Fibroblast of villous mesenchyme (primary cell): ENCODE measurements at places on chromosomes 13 and 19. TPM values are rescaled to one million over a fixed set of nuclear protein-coding genes. Genes with fewer than 3 reads are reported as not detected.

DNA sequence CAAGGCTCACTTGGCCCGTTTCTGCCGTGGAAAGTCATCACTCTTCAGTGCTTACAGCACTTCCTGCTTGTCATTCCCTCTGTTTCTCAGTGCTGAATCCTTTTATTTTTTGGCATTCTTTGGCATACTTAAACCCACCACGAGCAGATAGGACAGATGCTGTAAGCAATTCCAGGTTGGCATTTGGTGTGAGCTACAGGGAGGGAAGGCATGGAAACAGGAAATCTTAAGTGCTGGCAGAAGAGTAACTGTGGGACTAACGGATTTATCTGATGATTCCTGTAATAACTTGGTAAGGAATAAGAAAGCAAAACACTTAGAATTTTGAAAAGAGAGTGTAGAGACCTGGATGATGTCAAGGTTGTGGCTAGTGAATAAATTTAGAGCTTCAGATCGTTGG is 273.4 kb downstream of the GPC6 start:
- no peak for DNase-seq

- DNase-seq = no peak
Observed at GRCh38 chr13:35501661-35502235, 25.3 kb upstream of the MAB21L1 start.

DNA sequence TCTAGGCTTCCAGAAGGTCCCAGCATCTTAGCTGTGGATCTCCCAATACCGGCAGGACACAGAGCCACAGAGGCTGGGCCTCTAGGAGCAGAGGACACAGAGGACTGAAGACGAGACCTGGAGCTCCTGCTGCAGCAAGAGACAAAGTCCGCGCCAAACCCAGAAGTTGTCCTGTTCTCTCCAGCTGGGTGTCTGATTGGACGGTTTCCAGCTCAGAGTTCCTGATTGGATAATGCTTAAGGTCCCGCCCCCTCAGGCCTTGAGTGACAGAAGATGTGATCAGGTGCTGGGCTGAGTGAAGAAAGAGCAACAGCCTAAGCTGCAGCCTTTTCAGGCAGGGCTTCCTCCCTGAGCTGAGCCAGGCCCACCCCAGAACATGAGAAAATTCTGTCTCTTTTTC is 59.9 kb upstream of the ZNF85 start:
- no peak for DNase-seq

- peak; percentile 53 for DNase-seq
Observed at GRCh38 chr19:11092181-11092538, 2.9 kb downstream of the LDLR start.

DNA sequence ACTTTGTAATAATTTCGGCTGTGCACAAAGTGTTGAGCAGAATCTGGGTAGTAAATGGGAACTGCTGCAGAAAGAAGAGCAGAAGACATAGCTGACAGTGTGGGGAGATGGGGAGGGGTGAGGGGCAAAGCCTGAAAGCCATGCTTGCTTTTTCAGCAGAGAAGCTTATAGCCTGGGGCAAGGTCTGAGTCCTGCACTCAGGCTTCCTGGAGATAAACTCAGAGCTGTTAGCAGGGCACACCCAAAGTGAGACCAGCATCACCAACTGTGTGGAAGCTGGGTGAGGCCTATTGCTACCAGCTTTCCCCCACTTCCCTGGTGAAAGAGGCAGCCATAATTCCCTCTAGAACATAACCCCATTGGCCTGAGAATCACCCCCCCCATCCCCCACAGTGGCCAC is 15.6 kb upstream of the LHFPL6 start:
- no peak for DNase-seq

- DNase-seq = no peak
Observed at GRCh38 chr19:39641773-39642172, 13.9 kb upstream of the LGALS16 start.

GRCh38 chr19:12202250-12202649 is 39.4 kb downstream of the ZNF136 start:
- no peak for DNase-seq

- DNase-seq = no peak
Observed at GRCh38 chr13:39777021-39777420, 121.6 kb downstream of the COG6 start.

DNA sequence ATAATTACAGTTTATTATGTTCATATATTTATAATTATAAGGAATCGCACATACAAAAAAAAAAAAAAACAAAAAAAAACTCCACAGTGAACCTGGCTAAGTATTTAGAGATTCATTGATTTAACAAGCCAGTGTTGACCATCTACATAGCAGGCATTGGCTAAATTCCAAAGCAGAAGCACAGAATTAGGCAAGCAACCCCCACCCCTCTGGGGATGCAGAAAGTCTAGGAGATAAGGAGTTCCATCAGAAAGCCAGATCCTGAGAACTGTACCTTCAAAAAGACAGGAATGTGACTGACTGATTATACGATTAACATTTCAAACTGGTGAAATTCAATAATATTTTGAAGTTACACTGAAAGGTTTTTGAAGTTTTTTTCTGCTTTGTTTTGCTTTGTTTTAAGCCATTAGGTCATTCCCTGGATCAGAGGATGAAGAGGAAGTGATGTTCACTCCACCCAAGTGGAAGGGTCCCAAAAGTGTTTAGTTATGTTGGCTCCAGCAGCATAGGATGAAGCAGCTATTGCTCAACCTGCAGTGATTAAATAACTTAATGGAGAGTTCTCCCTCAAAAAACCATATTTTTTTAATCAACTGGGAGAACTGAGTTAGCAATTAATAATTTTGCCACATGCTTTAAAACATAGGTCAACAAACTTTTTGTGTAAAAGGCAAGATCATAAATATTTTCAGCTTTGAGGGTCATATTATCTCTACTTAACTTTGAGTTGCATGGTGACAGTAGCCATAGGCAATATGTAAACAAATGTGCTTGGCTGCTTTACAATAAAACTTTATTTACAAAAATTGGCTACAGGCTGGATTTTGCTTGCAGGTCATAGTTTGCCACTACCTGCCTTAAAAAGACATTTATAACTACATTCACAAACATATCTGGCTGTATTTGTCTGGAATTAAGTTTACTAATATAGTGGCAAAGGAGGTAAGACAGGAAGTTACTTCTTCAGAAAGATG is 49.6 kb downstream of the DOCK9 start:
- DNase-seq = peak; percentile 65

DNA sequence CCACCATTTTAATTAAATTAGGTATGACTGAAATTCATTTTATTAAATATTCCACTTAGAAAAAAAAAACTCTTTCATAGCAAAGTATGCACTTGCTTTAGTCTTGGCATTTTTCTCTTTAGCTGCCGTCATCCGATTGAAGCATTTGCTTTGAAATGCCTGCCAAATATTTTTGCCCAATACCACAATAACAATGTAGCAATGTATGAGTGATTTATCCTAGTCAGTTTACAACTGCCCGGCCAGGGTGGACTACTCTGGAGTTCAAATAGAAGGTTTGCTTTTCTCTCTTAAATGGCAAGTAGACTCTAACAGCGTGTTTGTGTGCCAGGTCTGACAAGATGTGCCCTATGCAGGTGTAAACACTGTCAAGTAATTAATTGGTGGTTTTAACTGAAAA is 675.3 kb upstream of the SGCG start:
- peak; percentile 44 for DNase-seq

GRCh38 chr13:114112826-114113322 is 19.5 kb downstream of the RASA3 start:
- DNase-seq = no peak

GRCh38 chr19:57288373-57288772 is 8.1 kb downstream of the ZNF460 start:
- no peak for DNase-seq

- peak; percentile 93 for DNase-seq
Observed at GRCh38 chr19:2575734-2576481, 100.0 kb downstream of the GADD45B start.

DNA sequence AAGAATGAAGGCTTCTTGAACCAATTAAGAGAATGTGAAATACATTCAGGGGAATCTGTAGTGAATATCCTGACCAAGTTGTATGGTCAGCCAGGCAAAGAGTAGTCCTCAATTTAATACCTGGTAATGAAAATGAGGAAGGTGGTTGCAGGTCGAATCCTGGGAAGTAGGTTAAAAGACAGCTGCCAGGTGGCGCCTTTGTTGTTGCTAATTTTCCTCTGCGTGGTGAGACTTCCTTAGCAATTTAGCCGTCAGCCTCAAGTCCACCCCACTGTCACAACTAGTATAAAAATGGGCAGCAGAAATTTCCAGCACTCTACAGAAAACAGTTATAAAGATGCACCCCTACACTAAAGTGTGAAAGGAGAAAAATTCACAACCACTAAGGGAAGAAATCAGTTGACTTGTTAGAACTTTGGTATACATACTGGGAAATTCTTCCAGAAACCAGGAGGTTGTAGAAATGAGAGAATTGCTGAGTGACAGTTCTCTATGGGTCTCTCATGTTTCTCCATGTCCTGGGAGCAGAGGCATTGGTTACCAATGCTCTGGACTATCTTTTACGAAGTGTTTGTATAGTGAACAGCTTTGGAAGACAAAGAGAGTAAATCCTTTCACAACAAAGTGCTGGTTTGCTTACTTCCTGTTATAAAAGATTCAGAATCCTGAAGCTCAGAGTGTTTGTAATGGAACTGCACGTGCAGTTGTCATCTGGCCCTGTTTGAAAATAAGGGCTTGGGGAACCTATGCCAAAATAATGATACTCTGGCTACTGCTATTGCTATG is 235.9 kb downstream of the NHLRC3 start:
- peak; percentile 11 for DNase-seq

DNA sequence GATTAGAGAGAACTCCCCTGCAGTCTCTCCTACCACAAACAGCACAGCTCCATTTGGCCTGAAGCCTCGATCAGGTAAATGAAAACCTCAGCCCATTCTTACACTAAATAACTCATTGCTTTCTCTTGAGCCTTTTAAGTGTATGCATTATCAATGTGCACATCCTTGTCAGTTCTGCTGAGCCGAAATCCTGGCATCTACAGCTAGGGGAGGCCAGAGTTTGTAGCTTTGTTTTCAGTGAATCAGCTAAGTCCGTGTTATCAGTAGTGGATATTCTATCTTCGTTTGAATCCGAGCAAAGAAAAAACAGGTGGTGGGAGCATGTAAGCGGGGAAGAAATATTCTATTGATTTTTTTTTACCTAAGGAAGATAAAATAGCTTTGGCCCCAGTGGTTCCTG is 84.4 kb downstream of the ESD start:
- DNase-seq = no peak

DNA sequence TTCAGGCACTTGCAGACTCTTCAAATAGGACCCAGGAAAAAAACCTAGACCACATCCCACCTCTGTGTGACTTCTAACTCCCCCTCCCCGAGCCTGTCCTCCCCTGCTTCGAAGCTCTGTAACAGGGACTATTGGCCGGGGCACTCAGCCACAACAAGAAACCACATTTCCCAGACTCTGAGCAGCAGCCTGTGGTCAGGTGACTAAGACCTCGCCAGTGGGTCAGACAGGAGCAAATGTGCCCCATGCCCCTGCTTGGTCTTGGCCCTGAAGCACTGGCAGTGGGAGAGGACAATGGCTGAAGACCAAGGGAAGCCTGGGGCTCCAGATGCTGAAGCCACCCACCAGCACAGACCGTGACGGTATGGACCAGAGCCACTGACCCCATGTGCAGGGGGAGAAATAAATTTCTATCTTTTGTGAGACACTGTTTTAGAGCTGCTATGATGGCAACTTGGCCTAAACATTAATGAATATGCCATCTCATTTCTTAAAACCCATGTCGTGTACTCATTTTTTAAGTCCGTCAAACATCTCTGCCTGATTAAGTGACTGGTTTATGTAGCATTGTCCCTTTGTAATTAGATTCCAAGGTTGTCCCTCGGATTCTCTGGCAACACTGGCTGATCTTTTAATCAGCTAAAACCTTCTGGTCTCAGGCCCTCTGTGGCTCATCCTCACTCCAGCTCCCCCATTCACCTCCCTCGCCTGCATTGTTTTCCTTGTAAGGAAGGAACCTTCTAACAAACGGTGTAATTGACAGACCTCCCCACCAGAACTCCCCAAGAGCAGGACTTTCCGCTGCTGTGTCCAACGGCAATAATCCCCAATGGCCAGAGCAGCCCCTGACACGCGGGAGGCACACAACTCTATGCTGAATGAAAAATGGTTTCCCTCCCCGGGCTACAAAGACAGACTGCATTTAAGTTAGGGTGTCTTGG is 98.4 kb downstream of the STK24 start:
- peak; percentile 45 for DNase-seq

DNA sequence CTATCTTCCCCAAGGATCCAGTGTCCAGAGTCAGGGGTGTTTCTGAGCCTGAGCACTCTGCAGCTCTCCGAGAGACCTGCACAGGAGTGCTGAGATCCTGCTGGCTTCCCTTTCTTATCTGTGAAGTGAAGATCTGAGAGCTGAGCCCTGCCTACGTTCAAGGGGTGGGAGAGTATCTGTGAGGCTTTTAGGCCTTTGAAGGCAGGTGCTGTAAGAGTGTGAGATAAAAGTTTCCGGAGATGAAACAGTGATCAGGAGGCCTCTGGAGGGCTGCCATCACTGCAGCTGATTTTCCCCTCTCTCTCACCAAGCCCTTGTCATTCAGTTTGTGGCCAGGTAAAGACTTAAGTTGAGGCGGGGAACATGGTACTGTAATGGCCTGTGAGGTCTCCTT is 83.1 kb downstream of the AKAP11 start:
- DNase-seq = no peak

GRCh38 chr13:27289011-27289665 is 18.5 kb downstream of the RASL11A start:
- DNase-seq = no peak

DNA sequence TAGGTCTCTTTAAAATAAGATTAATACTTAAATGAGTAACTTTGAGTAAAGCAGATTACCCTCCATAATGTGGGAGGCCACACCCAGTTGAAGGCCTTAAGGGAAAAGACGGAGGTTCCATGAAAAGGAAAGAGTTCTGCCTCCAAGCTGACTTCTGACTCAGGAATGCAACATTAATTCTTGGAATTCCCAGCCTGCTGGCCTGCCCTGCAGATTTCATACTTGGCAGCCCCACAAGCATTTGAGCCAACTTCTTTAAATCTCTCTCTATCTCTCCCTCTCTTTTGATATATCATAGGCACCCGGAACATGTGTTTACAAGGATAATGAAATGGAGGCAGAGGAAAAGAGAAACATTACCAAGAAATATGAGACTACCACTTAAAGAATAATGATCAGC is 902.3 kb upstream of the MIR17HG start:
- peak; percentile 80 for DNase-seq

Gene PIBF1
- total RNA-seq = 23.5 and 25.0 TPM in 2 replicates

Gene ZNF177
- total RNA-seq = 0.64 and 1.7 TPM in 2 replicates

Gene LRFN3
- total RNA-seq = 3.5 and 6.8 TPM in 2 replicates

Gene FCGBP
- under 0.01 TPM in 2 replicates for total RNA-seq

Gene B3GLCT
- 12.2 and 16.0 TPM in 2 replicates for total RNA-seq

Gene ZNF888
- 1.9 and 4.7 TPM in 2 replicates for total RNA-seq

Gene ZNF99
- total RNA-seq = not detected in 2 replicates

Gene MBD3L2
- total RNA-seq = not detected in 2 replicates

Gene NPAS1
- total RNA-seq = 0.32 and 0.86 TPM in 2 replicates

Gene CBY2
- total RNA-seq = not detected in 2 replicates

Gene TYROBP
- not detected in 2 replicates for total RNA-seq

Gene SELENOV
- total RNA-seq = not detected in 2 replicates

Gene PLA2G4C
- total RNA-seq = 6.8 and 22.5 TPM in 2 replicates

Gene ZNF728
- not detected in 2 replicates for total RNA-seq

Gene TDRD12
- under 0.01 and 1.3 TPM in 2 replicates for total RNA-seq

Gene LSM7
- 69.3 and 78.2 TPM in 2 replicates for total RNA-seq
